NCI-H187 (cell line): ENCODE measurements at places on chromosomes 16 and 17.

GRCh38 chr16:69105501-69106361, at the start of gene HAS3:
Gene HAS3, plus strand, starts transcription at chr16:69105653. Its CDS starts 3,743 bp downstream, at chr16:69109396.
- DNase-seq, result peak; percentile 5

- DNase-seq, result no peak
Measured at GRCh38 chr17:81394377-81394920, 808 bp upstream of the BAHCC1 start.

- peak; percentile 74 for DNase-seq
Measured at GRCh38 chr17:82450357-82451106, at the start of gene CYBC1. Gene CYBC1, minus strand, starts transcription at chr17:82450752. Its CDS starts 1,498 bp downstream, at chr17:82449254.

- no peak for DNase-seq
Measured at GRCh38 chr16:64705443-64705842, 416.4 kb downstream of the CDH11 start.

- DNase-seq, result no peak
Measured at GRCh38 chr17:10370016-10370608, 2.7 kb downstream of the MYH13 start.

GRCh38 chr17:77374170-77374936, 233.6 kb downstream of the SEC14L1 start:
- DNase-seq, result no peak
